Smooth muscle cell of the brain vasculature (primary cell): ENCODE measurements at places on chromosomes 2 and 18.

DNA sequence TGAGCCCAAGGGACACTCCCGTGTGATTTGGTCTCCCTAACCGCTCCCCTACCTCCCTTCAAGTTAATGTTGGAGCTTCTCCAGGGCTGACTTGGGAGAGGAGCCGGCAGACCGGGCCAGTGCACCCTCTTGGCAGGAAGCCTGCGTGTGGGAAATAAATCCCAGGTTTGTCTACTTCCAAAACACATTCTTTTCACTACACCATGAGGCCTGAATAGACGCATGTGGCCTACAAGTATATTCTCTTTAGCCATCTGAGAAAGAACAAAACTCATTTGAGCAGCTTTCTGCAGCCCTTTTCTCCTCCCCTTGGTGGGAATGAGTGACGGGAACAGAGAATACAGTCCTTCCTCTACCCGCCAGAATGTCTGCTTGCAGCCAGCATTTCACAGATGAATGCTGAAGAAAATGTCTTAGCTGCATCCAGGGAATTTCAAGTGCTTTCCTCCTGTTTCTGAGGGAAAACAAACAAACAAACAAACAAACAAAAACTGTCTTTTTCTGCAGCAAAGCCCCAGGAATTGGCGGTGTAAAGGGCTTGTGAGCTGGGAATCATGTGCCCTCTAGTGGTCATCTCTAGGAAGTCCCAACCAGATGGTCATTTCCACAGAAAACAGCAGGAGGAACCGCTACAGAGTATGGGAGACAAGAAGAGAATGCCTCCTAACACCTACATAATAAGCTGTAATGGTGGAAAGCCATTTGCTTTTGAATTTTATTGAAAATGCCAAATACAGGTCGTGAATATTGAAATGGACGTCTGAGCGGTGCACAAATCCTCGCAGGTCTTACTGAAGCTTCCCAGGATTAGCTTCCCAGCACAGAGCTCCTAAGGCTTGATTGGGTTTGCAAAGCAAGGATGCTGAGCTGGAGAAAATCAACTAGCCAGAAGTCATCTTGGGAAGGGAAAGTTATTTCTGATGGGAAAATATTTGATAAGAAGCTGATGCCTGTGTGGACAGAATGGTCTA is 41.2 kb upstream of the DAPL1 start:
- DNase-seq, result peak; percentile 47

DNA sequence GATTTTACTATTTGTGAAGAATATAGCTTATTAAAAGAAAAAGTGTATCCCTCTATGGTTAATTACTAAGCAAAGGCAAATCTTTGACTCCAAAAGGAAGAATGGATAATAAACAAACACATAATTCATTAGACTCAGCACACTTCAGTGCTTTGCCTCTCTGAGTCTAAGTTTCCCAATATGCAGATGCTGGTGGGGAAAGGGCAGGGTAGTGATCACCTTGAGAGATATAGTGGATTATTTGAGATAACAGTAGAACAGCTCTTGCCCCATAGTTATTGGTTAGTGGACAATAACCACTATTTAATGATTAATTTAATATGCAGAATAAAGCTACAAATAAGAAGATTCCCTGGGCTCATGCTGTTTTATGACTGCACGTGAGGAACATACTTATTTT is 98.2 kb upstream of the SLC8A1 start:
- DNase-seq, result no peak

DNA sequence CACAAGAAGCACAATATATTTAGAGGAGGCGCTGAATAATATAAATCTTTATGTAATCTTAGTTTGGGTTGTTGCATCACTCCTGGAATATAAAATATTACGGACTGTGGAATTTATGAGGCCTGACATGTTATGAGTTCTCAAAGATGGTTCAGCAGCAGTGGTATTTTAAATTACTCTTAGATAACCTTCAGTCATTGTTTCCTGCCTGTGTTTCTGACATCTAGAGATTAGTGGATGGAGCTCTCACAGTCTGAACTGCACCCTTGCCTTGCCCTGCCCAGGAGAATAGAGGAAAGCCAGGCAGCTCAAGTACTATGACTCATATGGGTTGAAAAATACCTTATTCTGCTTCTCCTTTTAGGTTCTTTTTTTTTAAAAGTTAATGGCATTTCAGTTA is 70.0 kb downstream of the ACSL3 start:
- DNase-seq, result no peak

GRCh38 chr2:231050018-231050901 is 6.4 kb upstream of the PSMD1 start:
- no peak for DNase-seq

GRCh38 chr2:67806816-67807215 is 256.0 kb downstream of the C1D start:
- no peak for DNase-seq

- no peak for DNase-seq
Observed at GRCh38 chr2:8643996-8644356, 37.9 kb upstream of the ID2 start.

GRCh38 chr18:37684590-37684989 is 119.0 kb upstream of the CELF4 start:
- no peak for DNase-seq

GRCh38 chr2:128402911-128403670 is 84.4 kb upstream of the HS6ST1 start:
- DNase-seq, result no peak

DNA sequence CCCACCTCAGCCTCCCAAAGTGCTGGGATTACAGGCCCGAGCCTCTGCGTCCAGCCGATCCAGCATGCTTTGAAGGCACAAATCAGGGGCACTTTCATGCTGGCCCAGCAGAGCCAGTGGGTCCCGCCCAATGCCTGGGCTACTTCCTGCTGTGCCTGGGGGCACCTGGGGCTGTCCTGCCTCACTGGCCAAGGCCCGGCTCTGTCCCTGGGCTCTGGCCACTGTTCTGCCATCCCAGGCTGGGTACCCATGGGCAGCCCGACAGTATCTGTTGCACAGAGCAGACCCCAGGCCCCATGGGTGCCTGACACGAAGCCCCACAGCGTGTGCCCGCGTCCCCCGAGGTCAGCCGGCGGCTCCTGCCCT is 6.8 kb upstream of the GAL3ST2 start:
- DNase-seq, result no peak

- DNase-seq, result peak; percentile 90
Observed at GRCh38 chr18:48902023-48902855, 48.5 kb downstream of the SMAD7 start.

DNA sequence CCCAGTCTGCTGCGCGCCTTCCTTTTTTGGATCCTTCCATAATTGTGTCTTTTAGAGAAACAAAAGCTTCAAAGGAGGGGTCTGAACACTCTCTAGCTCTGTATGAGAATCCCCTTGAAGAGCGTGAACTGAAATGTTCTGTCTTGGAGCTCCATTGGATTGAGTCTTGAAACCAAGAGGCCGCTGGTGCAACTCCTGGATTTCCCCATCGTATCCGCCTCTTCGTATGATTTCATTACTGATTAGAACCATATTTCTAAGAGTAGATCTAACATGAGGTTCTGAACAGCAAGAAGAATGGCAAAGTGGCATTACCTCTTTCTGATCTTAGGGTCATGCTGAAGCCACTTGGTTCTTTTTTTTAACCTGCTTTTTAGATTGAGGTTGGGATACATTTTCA is 31.4 kb upstream of the NRP2 start:
- no peak for DNase-seq

DNA sequence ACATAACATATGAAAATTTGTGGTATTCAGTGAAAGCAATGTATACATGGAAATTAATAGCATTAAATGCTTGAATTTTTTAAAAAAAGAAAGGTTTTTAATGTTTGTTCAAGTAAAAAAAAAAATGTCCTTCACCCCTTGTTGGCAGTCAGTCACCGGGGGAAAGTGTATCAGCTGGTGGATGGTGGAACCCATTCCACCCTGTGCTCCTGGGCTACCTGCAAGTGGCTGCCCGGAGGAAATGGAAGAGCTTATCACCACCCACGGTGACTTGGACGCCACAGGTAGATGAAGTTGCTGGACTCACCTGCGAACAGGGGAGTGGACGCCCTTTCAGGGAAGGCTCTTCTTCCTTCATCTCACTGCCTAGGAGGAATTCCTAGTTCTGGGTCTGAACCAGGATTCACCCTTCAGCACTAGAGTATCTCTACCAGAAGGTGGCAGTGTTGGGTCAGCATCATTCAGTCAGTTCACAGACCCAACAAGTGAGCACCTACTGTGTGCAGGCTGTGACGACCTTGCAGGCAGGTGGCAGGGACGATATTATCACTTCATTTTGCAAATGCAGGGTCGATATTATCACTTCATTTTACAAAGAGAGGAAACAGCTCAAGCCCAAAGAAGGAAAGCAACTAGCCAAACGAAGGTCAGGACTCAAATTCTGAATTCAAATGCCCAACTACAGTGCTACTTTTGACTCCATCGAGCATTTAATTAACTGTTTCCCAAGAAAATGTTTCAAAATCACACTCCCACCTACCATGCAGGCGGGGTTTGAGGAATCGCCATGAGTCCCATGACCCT is 35.8 kb downstream of the CIB4 start:
- DNase-seq, result peak; percentile 17

- no peak for DNase-seq
Observed at GRCh38 chr2:28662044-28662443, 89.6 kb upstream of the PPP1CB start.

DNA sequence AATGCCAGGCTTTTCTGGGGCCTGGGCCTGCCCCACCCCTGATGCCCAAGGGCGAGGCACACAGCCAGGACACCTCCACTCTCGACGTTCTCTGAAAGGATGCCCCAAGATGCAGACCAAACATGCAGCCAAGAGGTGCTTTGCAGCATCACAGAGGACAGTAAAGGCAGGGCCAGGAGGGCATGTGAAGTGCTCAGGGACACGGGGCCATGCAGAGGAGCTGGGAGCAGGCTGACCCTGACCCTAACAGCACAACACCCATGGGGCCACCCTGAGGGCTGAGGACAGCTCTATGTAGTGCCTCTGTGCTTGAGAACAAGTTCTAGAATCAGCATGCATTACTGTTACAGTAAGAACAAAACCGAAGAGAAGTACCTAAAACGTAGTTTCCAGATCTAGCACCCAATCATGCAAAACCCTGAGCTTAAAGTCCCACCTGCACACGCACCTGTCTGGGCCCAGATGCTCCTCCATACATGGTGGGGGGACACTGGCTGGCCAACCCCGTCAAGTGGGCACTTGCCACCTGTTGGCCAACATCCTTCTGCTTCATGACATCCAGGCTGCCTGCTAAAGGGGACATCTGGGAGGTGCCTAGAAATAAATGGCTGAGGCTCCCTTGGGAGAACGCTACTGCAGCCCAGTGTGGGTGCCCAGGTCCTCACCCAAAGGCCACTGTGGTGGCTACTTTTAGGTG is 15.4 kb downstream of the HS6ST1 start:
- DNase-seq, result no peak

DNA sequence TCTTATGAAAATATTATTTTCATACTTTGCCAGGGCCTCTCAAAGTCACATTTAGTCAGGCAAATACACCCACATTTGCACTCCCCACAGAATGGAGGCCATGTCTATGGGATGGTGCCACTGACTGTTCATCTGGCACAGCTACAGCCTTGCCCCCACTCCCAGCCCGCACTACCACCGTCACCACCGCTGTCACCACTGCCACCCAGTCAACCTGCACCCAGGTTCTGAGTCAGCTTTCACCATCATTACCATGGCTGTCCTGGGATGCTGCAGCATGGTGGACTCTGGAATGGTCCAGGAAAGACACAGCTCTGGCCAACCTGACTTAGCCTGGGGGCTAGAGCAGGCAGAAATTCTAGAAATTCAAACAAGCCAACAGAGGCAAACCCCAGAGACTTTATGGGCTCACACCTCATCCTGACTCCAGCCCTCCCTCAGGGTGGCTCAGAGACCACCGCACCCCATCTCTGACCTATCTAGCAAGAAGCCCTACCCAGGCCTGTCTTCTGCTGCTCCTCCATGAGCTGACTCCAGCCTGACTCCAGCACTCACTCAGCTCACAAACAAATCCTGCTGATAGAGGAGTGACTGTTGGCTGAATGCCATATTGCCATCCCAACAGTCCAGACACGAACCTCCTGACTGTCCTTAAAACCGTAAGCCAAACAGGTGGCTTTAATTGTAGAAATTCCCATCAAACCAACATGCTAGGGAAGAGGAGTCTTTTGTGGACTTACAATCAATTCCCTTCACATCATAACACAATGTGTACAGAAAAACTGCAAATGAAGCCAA is 28.0 kb downstream of the DNER start:
- DNase-seq, result no peak

DNA sequence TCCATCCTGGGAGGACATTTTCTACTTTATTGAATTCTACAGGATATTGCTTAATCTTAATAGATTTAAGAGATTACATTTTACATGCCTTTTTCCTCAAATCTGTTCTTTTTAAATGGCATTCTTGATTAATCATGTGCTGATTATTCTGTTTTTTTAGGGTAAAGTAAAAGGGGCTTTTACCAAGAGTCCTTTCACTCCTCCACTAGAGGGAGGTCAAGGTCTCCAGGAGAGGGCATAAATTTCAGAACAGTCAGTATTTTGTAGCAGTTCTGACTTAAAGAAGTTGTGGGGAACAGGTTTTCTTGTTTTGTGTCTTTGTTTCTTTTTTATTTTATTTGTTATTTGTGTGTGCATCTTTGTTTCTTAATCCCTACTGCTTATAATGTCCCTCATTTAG is 25.4 kb downstream of the WDR75 start:
- DNase-seq, result peak; percentile 18

GRCh38 chr18:5457462-5457957 is 86.3 kb downstream of the EPB41L3 start:
- no peak for DNase-seq

- no peak for DNase-seq
Observed at GRCh38 chr18:24041691-24042090, 27.1 kb downstream of the TTC39C start.

GRCh38 chr2:48569433-48569832 is 39.5 kb downstream of the STON1 start:
- DNase-seq, result no peak

DNA sequence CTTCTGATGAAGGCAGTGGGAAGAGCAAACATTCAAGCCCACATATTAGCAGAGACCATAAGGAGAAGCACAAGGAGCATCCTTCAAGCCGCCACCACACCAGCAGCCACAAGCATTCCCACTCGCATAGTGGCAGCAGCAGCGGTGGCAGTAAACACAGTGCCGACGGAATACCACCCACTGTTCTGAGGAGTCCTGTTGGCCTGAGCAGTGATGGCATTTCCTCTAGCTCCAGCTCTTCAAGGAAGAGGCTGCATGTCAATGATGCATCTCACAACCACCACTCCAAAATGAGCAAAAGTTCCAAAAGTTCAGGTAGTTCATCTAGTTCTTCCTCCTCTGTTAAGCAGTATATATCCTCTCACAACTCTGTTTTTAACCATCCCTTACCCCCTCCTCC is 35.4 kb downstream of the CCNT2 start:
- no peak for DNase-seq

DNA sequence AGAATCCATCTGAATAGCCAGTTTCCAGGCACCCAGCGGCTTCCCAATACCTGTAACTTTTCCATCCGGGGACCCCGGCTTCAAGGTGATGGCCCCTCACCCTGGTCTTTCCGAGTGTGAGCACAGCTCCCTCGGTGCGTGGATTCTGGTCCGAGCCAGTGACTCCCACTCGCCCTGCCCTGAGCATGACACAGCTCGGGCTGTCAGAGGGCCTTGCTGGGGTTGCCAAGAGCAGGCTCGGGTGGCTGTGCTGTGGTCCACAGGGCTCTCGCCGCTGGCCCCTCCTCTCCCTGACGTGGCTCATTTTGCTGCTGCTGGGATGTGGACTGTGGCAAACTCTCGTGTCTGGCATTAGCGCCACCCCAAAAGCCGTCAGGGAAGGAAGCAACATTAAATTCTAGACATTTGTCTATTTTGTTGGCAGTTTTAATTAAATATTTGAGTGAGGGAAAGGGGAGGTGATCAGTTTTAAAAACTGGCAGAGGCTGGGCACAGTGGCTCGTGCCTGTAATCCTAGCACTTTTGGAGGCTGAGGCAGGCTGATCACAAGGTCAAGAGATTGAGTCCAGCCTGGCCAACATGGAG is 5.6 kb upstream of the ESPNL start:
- no peak for DNase-seq
